COR-L47 (cell line): ENCODE measurements at places on chromosomes 7 and 10.

- no peak for DNase-seq
Observed at GRCh38 chr10:101573885-101574753, 13.9 kb downstream of the POLL start.

- DNase-seq, result no peak
Observed at GRCh38 chr10:118520116-118520742, 75.2 kb downstream of the PRLHR start.

DNA sequence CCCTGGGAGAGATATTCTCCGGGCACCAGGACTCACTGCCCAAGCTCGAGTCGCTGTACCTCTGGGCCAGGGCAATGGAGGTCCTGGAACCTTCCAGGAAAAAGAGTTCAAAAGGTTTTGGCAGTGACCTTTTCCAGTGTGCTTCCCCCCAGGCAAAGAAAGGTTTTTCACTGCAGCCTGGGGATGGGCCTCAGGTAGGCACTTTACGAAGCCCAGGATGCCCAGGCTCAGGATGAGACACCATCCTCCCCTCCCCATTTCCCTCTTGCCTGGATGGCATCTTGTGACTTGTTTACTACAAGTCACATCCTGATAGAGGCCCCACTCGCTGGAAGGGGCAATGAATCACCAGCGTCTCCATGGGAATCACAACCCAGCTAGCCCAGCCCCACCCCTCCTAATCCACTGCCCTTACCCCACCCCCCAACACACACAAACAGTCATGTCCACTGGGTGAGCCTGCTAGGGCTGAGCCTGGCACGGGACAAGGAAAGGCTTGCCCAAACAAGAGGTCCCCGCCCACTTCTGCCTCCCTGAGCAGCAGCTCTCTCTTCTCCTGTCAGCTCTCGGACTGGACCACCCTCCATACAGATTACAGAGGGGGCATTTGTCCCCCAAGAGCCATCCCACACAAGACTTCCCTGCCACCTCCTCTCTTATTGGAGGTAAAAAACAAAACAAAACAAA lies 93.8 kb upstream of the SMNDC1 start:
- DNase-seq, result no peak

GRCh38 chr10:80590585-80591125 lies 53.0 kb downstream of the SH2D4B start:
- DNase-seq, result no peak

GRCh38 chr10:44193166-44193565 lies 191.7 kb downstream of the CXCL12 start:
- no peak for DNase-seq

DNA sequence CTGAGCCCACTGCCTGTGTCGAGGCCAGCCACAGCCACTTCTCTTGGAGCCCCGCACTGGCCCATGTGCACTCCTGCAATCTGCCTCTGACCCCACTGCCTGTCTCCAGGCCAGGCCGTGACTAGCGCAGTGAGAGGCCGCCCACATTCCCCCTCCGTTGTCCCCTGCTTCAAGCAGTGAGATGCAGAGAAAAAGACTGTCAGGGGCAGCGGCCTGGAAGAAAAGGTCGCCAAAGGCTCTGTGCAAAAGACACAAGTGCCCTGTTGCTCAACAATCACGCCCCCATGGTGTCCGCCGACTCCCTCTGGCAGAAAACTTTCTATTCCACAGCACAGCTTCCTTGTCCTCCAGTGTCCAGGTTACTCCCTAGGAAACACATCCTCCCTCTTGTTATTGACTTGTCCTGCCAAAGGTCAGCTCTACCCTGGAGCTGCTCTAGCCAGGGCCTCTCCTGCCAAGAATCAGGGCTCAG lies 9.9 kb downstream of the FAM131B start:
- DNase-seq, result no peak
